ENCODE measurements at places on chromosomes 11 and 22.

DNA sequence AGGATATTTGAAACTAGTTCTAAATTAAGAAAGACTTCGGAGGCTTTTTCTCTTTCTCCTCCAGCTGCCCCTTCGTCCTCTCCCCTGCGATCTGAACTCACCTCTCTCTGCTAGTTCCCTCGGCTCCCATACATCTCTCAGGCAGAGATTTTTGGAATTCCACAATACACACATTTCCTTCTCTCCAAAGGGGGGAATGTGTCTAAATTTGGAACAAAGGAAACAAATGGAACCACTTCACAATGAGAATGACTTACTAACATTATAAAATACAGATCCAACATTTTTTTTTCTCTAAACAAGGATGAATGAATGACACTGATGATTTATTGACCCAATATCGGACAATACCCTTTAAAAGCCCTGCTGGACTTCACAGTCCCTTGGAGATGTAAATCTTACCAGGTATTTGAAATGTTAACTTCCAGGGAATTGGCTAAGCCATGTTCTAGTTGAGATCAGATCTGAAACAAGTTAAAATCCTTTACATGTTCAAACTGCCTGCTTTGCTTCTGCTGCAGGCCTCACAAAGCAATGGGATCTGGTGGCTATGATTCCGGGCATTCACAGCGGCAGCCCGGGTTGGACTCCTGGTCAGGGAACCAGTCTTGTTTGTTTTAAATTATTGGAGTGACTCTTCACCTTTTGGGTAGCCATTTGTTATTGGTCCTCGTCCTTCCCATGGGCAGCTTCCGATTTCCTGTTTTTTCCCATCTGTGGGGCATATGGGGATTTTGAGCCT, 20.5 kb upstream of the GSTP1 start:
- DNase-seq, result no peak

DNA sequence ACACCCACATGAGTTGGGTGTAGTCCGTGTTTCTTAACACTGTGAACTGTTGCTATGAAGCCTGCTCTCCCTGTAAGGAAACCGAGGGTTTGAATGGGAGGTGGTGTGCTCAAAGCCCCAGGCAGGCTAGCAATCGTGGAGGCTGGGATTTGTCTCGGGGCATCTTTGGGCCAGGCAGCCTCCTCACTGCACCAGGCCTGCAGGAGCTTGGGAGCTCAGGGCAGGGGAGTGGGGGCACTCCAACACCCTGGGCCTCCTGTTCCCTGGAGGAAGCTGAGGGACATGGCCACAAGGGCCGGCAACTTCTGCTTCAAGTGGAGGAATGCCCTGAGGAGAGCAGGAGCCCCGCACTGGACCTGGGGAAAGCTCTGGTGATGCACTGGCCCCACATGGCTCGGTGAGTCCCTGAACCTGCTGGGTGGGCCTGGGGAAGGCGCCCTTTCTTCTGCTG, 164.7 kb upstream of the B3GAT1 start:
- DNase-seq, result no peak

GRCh38 chr11:28347371-28347770, 239.2 kb downstream of the METTL15 start:
- no peak for DNase-seq

DNA sequence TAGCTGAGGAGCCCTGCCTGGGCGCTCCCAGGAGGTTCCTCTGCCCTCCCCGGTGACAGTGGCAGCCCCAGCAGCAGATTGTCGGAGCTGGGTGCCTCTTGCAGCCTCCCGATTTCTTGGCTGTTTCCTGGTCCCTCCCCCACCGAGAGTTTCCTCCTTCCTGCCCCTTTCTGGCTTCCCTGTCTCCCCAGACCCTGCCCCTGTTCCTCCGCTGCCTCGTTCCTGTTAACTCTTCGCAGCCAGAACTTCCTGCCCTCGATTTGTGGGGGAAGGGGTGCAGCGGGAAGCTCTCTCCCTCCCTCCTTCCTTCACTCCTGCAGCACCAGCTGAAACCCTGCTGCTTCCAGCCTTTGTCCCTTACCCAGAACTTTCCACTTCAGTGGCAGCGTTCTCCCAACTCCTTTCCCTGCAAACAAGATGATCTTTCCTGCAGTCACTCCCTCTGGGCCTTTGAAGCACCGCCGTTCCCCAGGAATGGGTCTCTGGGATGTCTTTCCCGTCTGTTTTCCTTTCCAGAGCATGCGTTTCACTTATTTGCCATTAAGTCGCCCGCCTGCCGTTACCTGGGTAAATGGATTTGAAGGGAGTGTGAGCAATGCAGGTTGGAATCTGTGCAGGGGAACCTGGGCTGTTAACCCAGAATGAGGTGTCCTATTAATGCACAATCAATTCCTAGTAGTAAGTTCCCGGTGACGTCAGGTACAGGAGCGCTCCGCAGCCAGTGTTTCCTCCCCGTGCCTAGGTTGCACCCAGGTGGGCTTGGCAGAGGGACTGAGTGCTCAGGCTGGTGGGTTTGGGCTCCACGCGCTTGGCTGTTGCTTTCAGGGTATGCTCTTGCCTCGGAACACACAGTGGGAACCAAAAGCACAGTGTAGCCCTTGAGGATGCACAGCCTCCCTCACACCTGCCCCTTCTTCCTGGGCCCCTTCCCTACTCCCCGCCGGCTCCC, 4.3 kb downstream of the GRK2 start:
- no peak for DNase-seq

GRCh38 chr11:74646954-74647353, 54.6 kb downstream of the POLD3 start:
- no peak for DNase-seq

DNA sequence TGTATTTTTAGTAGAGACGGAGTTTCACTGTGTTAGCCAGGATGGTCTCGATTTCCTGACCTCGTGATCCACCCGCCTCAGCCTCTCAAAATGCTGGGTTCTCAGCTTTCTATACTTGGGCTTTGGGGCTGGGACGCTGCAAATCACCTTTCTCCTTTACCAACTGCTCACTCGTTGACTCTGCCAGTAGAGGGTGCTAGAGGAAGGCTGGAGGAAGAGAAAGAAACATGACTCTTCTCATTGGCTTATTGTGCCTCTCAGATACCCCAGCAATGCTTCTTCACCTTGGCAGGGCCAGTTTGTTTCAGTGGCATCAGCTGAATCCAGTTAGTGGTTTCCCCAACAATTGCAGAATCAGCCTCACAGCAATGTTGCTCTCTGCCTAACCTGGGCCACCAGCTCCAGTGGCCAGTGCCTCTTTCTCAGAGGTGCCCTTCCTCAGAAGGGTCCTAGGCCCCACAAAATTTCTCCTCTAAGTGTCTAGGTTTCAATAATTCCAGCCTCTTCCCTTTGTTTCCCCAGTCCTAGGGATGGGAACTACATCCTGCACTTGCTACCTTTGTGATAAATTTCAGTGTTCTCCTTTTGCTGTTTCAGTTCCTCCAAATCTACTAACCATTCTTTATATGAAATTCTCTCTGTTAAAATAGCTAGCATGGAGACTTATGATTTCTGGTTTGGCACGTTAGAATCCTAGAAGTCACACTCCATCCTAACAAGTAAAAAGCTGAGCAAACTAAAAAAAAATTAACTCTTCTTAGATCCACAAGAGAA, 71.5 kb upstream of the VSTM5 start:
- no peak for DNase-seq

DNA sequence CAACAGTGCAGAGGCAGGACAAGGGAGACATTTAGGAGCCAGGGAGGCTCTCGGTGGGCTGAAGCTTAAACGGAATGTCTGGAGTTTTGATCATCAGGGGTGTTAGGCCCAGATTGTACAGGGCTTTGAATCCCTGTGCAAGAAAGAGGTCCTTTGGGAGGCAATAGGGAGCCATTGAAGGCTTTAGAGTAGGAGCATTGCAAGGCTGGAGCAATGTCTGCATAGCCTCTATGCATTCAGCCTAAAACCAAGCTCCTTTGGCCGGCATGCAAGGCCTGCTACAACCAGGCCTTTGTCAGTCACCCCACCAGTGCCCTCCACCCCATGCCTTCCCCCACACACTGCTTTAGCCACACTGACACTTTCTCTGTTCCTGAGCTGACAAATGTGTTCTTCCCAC, 47.4 kb upstream of the FGF3 start:
- no peak for DNase-seq

- no peak for DNase-seq
These were observed 88.2 kb upstream of the DDI1 start for GRCh38 chr11:103948187-103948763.

DNA sequence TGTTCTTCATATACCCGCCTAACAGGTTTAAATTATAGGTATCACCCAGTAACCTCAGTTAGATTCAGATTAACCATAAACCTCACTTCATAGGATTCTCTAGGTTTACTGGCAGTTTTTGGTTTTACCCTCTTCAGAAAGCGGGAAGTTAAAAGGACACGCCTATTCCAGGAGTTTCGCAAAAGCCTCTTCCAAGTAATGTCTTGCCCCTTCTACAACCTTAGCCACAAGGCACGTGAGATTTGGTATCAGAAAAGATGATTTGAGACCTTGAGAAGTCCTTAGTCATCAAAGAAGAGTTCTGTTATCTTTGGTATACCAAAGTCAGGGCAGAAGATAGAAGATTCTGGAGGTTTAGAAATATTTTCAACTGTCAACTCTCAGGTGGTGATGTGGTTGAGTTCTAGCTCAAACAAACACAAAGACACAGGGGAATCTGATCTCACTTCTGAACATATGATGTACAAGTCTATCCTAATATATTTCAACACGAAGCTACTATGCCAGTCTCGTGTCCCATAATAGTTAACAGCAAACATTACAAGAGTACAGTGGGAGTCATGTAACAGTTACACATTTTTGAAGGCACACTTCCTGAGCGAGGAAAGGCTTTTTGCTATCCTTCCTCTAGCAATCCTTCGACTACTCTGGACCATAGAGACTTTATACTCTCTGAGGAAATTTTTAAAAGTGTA, 103.5 kb downstream of the USP35 start:
- DNase-seq, result no peak

- no peak for DNase-seq
These were observed 684.7 kb downstream of the TBC1D22A start for GRCh38 chr22:47446821-47447810.

- DNase-seq, result no peak
These were observed 126.3 kb downstream of the COMMD9 start for GRCh38 chr11:36162883-36163434.

DNA sequence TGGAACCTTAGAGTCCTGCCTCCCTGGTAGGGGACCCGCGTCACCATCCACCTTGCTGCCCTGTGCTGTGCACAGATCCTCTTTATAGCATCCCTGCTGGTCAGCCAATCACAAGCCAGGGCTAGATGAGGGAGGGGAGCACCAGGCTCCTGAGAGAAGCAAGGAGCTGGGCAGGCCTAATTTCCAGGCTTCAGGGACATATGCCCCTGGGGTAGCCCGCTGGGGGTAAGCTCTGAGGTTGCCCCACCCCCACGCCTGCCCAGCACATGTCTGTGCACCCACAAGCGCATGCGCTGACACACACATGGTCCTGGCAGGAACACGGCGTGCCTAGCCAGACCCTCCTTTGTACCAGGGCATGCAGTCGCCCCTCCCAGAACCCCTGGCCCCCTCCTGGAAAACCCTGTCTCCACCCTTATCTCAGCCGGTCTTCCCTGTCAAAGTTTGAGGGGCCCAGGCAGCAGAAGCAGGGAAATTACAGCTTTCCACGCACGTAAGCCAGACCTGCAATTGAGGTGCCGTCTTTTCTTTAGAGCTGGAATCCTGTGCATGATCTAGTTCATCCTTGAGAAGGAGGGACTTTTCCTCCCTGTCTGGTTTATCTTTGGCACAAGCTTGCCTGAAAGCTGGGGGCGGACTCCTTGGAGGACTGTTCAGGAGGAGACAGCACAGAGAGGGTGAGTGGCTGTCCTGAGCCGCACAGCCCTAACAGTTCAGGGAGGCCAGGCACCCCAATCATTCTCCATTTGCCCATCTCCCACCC, 2.1 kb downstream of the SSTR3 start:
- no peak for DNase-seq

DNA sequence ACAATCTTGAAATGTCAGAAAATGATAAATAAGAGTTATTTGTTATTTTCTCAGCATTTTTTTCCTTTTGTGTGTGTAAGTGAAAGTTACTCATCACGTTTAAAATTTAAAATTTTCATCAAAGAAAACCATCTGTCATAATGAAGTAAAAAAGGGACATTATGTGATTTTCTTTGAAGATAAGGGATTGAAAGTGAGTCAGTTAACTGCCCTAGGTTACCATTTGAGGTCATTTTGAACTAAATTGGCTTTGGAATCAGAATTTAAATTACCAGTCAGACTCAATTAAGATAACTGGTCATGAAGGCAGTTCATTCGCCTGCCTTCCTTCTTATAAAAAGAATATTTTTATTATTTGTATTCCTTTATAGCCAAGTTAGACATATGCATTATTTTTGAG, 14.3 kb downstream of the NCAM1 start:
- DNase-seq, result no peak

- DNase-seq, result no peak
These were observed 27.5 kb upstream of the MTCH2 start for GRCh38 chr11:47669856-47670255.

DNA sequence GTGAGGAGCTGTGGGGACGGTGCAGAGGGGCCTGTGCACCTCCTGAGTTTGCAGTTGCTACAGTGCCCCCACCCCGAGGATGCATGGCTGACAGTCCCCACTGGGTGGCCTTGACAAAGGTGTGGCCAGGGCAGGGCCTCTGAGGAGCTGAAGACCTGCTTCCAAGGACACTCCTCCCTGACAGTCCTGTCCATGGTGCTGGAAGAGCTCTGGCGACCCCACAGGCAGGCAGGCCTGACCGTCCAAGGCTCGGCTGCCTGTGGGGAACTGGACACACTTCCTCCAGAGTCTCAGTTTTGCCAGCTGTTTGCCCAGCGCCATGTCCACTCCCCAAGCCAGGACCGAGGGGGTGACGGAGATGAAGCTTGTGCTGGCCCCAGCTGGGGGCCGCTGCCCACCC, 32.7 kb downstream of the BRSK2 start:
- DNase-seq, result no peak

GRCh38 chr11:7436657-7437056, 48.6 kb upstream of the OLFML1 start:
- DNase-seq, result no peak

- DNase-seq, result no peak
These were observed 43.0 kb downstream of the CECR2 start for GRCh38 chr22:17412232-17412631.

DNA sequence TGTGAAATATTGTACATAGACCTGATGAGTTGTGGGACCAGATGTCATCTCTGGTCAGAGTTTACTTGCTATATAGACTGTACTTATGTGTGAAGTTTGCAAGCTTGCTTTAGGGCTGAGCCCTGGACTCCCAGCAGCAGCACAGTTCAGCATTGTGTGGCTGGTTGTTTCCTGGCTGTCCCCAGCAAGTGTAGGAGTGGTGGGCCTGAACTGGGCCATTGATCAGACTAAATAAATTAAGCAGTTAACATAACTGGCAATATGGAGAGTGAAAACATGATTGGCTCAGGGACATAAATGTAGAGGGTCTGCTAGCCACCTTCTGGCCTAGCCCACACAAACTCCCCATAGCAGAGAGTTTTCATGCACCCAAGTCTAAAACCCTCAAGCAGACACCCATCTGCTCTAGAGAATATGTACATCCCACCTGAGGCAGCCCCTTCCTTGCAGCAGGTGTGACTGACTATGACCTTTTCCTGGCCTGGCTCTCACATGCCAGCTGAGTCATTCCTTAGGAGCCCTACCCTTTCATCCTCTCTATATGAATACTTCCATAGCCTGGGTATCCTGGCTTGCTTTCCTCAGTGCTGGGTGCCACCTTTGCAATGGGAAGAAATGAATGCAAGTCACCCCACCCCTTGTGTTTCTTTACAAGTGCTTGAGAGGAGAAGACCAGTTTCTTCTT, 12.3 kb downstream of the PIK3IP1 start:
- DNase-seq, result no peak

GRCh38 chr11:117929142-117929915, at the start of gene TMPRSS13:
Gene TMPRSS13, minus strand, starts transcription at chr11:117929402. Its CDS starts 95 bp downstream, at chr11:117929307.
- no peak for DNase-seq

GRCh38 chr11:11989774-11990744, 18.4 kb downstream of the DKK3 start:
- no peak for DNase-seq
